ENCODE measurements at places on chromosomes 11 and 22.

- DNase-seq = no peak
Measured at GRCh38 chr22:50198624-50199017, 2.2 kb upstream of the SELENOO start.

GRCh38 chr11:368414-369335, 624 bp upstream of the B4GALNT4 start:
- DNase-seq = no peak

DNA sequence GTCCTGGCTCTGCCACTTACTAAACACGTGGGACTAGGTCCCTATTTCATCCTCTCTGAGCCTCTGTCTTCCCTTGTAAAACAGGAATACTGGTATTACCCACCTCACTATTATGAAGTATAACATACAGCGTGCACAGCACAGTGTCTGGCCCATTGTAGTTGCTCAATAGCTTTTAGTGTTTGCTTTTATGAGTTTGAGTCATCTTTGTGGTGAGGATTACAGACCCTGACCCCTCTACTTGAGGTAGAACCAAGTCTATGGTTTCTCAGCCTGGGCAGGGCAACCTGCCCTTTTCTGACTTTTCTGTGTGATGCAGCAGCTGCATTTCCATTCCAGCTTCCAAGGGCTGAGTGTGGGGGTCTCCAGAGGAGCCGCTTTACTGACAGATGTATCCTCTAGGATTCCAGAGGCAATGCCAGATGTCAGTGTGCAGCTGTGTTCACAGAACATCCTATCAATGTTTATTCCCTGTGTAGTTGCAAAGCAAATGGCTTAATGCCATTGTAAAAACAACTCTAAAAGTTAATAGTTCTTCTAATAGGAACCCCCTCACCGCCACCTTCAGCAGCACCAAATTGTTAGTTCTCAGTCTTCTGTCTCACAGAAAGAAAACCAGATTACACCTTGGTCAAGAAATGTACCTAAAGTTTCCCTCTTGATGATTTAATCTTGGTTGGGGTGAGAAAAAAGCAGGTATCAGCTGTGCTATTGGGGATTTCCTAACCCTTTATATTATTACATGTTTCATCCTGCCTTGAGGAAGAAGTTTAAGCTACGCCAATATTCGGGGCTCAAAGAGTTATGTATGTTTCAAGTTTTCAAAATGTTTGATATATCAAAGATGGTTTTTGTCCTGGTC, 16.8 kb downstream of the PRR5L start:
- no peak for DNase-seq

- DNase-seq = no peak
Measured at GRCh38 chr11:68337399-68337835, 25.0 kb downstream of the LRP5 start.

GRCh38 chr11:65861165-65861505, 902 bp downstream of the MUS81 start:
- no peak for DNase-seq

DNA sequence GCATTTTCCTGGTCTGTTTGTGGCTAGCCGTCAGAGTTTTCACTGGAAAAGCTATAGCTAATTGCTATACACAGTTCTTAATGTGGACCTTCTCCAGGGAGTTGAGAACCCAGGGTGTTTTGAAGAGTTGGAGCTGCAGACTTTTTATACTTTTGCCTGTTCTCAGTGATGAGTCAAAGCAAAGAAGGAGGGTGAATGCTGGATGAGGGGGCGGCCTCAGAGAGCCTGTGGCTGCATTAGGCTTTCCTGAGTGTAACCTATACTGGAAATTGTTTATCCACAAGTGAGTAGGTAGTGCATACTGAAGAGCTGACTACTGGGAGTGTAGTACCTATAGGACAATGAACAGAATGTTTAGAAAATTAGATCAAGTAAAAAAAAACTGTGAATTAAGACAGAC, 79.7 kb upstream of the HORMAD2 start:
- DNase-seq = no peak

DNA sequence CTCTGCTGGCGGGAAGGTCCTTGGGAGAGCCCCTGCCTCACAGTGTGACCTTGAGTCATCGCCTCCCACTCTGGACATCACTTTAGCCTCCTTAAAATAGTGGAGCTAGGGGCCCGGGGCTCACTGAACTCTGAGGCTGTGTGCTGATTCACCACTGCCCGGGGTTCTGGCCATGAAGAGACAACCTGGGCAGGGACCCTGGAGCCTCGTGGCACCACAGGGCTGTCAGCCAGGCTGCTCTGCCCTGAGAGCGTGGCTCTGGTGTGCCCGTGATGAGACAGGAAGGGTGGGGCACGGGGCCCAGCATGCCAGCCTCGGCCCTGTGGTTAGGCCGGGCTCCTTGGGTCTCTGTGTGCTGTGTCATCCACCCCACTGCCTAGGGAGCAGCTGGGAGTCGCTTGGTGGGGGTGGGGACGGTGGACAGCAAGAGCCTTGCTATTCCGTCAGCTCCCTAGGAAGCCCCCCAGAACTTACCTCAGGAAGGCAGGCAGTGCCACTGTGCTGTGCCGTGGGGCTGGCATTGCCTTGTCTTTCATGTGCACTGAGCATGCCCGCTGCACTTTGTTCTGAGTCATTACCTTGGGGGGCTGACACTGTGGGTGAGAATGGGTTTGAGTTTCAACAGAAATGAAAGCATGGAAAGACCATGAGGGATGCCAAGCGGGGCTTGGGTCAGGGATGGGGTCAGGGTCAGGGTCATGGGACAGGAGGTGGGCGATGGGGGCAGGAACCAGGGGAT, 31.7 kb downstream of the TPCN2 start:
- no peak for DNase-seq

DNA sequence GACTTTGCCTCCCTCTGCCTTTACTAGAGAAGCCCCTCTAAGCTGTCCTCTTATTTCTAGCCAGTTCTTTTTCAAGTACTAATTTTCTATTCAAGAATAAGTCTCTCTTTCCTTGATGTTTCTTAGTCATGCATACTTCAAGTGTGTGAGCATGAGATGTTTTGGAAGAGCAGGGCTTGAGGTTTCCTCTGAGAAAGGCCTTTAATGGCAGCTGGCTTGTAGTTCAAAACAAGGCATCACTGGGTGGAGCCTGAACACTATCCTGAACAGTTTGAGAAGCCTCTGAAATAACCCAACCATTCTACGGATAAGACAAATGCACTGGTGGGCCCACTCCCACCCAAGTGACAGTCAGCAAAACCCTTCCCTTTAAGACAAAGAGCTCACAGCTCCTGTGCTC, 37.6 kb downstream of the CLDN25 start:
- DNase-seq = no peak

GRCh38 chr11:17369684-17370243, 18.2 kb downstream of the NCR3LG1 start:
- no peak for DNase-seq

DNA sequence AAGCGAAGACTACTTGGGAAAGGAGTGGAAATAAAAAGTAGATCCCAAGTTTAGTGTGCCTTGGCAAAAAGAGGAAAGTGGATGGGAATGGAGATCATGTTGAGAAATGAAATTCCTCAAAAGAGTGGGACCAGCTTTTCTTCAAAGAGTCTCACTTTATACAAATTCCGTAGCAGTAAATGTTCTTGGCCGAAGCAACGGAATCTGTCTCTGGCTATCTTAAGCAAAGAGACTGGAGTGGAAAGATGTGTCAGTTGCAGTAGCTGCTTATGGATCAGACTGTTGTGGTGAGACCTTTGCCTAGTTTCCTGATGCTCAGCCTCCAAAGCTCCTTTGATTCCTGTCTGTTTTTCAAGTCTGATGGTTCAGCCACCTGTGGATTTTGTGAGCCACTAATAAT, 73.6 kb downstream of the CSTPP1 start:
- DNase-seq = no peak

GRCh38 chr11:84524422-84525051, 1102.6 kb downstream of the DLG2 start:
- DNase-seq = no peak

- DNase-seq = no peak
Measured at GRCh38 chr22:25660336-25660735, 81.7 kb upstream of the MYO18B start.

DNA sequence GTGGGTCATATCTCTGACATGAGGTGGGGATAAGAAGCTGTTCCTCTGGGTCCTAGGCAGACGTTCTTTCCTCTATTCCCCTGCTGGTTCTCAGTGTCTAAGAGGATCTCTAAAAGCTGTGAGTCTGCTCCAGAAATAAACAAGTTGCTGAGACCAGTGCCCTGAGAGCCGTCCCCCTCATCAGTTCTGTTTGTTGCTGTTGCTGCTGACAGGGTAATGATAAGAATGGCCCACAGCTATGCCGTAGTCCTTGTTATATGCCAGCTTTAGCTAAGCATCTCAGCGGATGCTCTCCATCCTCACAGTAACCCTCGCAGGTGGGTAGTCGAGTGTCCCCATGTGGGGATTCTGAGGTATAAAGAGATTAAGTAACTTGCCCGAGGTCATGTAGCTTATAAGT, 23.5 kb upstream of the ST14 start:
- DNase-seq = no peak

GRCh38 chr22:50061141-50061823, 3.2 kb upstream of the TTLL8 start:
- DNase-seq = no peak

- DNase-seq = no peak
Measured at GRCh38 chr11:122101625-122102291, 14.3 kb downstream of the BLID start.

- DNase-seq = no peak
Measured at GRCh38 chr22:47407461-47408025, 645.1 kb downstream of the TBC1D22A start.

GRCh38 chr11:47995360-47995769, 15.0 kb downstream of the PTPRJ start:
- DNase-seq = no peak

DNA sequence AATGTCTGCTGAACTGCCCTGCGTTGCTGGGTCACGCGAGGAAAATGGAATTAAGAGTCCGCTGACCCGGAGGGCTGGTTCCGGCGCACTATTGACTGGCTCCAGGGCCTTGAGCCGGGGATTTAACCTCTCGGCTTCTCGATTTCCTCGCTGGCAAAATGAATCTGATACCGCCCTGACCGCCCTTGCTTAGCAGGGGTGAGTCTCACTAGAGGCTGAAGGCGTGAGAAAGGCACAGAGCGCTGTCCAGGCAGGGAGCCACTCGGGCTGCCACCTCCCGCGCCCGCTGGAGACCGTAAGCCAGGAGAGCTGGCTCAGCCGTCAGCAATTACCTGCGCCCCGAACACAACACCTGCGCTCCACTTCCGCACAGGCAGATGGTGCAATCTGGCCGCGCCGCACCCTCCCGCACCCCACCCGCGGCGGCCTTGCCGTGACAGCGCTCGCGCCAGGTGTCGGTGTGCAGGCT, 65.6 kb downstream of the BUD13 start:
- DNase-seq = no peak

DNA sequence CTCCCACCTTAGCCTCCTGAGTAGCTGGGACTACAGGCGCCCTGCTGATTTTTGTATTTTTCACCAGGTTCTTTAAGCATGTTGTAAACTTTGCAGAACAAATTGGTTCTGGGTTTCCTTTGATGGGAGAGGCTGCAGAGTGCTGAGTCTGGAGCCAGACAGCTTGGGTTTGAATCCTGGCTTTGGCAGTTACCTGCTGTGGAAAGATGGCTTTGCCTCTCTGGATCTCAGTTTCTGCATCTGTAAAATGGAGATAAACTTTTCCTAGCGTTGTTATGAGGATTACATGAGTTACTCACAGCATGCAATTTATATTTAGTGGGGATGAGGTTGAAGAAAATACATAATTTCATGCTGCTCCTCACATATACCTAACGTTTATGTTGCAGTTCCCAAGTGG, 19.1 kb downstream of the ZNRF3 start:
- DNase-seq = no peak

GRCh38 chr11:64969209-64969608, 2.7 kb downstream of the MAJIN start:
- DNase-seq = no peak

DNA sequence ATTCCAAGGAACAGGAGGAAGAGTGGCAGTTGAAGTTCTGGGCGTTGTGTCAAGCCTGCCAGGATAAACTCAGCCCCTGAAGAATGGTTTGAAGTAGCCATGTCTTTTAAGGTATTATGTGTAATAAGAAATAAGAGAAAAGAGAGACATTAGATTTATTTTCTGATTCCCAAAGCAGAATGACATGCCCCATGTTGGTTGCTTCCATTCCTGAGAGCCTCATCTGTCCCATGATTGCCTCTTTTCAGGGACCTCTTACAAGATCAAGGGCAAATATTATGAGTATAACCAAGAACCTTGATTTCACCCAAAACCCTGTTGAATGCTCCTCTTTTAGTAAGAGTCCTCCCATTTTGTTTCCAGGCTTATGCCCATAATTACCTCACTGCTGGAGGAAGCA, at the start of gene OR8D2:
TSS of gene OR8D2 (minus strand) at position 101 of the 400 bp plus-strand sequence. CDS start at position 101, 0 bp downstream.
- DNase-seq = no peak

DNA sequence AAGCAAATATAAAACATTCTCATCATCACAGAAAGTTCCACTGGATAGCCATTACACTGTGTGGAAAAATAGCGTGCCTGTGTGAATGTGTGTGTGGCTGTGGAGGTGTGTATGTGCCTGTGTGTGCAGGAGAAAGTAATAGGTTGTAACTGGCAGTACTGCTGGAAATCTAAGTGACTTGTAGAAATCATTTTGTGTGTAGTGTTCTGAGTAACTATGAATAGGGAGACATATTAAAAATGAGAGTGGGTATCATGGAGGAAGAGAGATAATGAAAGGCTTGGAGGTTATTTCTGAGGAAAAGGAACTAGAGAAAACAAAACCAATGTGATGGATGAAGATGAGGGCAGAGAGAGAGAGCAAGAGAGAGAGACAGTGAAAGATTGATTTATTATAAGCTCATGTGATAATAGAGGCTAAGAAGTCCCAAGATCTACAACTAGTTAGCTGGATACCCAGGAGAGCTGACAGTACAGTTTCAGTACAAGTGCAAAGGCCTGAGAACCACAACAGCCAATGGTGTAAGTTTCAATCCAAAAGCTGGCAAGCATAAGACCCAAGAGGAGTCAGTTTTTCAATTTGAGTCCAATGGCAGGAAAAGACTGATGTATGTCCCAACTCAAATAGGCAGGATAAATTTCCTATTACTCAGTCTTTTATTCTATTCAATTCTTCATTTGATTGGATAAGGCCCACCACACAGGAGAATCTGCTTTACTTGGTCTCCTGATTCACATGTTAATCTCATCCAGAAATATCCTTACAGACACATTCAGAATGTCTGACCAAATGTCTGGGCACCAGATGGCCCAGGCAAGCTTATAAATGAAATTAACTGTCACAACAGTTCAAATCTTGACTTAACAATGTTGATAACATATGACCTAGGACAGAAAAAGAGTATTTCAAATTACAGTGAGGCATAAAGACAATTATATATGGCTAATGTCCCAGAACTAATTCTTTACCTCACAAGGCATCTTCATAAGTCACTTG, 14.9 kb downstream of the KBTBD3 start:
- no peak for DNase-seq

GRCh38 chr11:130839981-130840666, 76.2 kb downstream of the SNX19 start:
- no peak for DNase-seq

Measured in GM19239 (cell line).